ENCODE measurements at places on chromosomes 12 and 14.

DNA sequence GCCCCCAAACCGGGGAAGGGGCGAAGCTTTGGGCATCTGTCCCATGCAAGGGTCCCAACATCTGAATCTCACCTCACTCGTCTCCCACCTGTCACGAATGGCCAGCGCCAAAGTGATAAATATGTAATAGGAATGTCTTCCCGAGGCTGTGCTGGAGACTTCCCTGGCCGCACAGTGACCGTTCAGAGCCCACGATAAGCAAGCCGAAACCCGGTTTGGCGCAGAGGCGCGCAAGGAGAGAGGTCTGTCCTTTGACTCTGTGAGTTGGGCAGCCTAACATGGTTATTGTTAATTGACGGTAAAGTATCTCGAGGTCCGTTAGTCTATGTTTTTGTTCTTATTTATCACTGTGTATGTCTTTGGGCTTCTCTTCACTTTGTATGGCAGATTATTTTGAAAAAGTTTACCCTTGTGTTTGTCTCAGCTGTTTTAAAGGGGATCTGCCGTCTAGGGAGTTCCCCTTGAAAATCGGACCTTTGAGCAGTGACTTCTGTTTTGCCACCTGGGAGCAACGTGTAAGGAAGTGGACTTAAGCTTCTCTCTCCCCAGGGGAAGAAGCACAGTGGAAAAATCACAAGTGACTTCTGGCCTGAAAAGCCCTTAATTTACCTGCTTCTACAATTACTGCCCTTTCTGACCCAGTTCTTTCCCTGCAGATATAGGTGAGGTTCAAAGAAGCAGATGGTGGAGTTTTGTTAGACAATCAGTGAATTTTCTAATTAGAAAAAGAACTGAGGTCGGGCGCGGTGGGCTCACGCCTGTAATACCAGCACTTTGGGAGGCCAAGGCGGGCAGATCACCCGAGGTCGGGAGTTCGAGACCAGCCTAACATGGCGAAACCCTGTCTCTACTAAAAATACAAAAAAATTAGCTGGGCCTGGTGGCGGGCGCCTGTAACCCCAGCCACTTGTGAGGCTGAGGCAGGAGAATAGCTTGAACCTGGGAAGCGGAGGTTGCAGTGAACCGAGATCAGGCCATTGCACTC lies 1.1 kb upstream of the TM9SF1 start:
- peak; percentile 55 for DNase-seq

DNA sequence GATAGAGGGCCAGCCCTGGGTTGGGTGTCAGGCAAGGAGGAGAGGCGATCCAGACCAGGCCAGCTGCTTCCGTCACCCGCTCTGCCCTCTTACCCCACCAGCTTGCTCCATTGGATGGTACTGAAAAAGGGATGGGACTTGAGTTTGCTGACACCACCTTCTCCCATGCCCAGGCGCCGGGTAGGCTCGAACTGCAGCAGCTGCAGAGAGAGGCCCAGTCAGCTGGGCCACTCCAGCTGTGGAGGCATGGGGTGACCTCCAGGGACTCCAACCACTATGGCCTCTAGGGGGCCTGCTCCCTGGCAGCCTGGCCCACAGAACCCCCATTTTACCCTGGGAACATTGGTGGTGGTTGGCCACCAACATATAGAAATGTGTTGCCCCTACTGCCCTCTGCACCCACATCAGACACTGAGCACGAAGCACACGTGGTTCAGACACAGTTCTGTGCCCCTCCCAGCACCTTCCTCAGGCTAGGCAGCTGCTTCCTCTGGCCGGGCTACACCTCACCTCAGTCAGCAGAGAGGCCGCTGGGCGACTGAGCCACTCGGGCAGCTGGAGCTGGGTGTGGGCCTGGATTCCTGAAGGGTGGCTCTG lies 16.0 kb downstream of the RPS6KL1 start:
- no peak for DNase-seq

DNA sequence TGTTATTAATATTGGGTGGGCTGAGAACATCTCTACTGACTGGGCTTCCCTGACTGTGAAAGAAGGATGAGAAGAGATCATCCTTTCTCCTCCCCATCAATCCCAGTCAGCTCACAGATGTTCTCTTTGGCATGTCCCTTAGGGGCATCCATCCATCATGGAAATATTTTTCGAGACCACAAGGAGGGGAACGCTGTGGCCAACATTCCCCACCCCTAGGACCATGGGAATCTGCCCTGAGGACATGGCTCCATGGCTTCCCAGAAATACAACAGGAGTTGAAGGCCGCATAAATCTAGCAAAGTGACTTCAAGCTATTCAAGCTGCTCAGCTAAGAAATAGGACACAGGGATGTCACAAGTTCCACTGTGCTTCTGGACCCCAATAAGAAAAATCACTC lies 456.8 kb downstream of the MED13L start:
- DNase-seq: no peak

DNA sequence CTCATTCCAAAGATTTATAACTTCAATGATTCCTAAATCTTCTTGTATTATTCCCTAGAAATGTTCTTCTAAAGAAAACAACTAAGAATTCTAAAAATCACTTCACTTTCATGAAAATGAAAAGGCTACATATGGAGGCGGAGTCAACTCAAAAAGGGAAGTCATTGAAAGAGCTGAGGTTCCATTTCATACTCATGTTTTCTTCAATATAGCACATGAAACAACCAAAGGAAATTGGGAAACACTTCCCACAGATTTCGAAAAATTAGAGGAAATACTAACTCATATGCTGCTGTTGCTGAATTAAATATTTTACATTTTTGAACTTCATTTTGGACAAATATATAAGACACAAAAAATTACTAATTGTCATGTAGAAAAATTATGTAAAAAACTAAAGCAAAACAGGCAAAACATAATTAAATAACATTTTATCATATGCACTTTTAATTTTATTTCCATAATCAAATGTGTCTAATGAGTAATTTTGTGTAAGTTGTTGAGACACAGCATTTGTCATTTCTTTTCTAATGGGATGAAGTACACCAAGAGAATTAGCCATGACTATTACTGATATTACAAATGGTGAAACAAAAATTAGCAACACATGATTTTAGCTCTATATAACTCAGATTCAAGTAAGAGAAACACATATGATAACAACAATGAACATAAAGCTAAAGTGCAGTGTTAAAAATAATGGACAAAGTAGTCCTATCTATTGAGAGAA lies at the start of gene CD163:
TSS of gene CD163 (minus strand) at position 92 of the 730 bp plus-strand sequence. CDS start at position 5, 87 bp downstream.
- DNase-seq: peak; percentile 60

DNA sequence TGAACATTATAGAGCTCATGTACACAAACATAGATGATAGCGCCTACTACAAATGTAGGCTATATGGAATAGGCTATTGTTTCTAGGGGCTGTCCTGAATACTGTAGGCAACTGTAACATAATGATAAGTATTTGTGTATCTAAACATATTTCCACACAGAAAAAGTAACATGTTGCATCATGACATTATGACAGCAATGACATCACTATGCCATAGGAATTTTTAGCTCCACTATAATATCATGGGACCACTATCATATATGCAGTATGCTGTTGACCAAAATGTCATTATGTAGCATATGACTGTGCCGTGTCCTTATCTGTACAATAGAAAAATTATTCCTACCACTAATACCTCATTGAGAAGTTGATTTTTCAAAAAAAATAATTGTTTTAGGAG lies 96.7 kb upstream of the SSTR1 start:
- DNase-seq: no peak

DNA sequence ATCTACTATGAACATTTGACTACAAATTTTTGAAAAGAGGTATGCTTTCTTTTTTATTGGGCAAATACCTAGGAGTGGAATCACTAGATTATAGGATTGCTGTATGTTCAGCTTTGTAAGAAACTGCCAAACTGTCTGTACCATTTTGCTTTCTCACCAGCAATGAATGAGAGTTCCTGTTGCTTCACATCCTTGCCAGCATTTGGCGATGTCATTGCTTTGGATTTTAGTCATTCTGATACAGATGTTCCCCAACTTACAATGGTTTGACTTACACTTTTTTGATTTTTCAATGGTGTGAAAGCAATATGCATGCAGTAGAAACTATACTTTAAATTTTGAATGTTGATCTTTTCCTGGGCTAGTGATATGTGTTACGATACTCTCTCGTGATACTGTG lies 328.7 kb downstream of the RAD51B start:
- no peak for DNase-seq

DNA sequence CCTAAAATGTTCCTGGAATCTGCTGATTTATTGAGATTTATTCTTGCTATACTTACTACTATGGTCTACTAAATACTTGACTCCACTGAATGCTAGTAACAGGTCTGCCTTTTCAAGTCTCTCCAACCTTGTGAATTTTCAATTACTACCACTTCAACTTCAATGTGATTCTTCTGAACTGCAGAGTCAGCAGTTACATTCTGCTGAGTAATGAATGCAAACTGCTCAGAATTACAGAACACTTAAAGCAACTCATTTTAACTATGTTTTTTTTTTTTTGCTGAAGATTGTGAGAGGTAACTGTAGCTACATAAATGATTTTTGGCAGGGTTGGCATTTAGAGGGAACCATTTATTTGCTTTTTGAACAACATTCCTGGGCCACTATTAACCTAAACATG lies 41.8 kb downstream of the ARF6 start:
- no peak for DNase-seq

DNA sequence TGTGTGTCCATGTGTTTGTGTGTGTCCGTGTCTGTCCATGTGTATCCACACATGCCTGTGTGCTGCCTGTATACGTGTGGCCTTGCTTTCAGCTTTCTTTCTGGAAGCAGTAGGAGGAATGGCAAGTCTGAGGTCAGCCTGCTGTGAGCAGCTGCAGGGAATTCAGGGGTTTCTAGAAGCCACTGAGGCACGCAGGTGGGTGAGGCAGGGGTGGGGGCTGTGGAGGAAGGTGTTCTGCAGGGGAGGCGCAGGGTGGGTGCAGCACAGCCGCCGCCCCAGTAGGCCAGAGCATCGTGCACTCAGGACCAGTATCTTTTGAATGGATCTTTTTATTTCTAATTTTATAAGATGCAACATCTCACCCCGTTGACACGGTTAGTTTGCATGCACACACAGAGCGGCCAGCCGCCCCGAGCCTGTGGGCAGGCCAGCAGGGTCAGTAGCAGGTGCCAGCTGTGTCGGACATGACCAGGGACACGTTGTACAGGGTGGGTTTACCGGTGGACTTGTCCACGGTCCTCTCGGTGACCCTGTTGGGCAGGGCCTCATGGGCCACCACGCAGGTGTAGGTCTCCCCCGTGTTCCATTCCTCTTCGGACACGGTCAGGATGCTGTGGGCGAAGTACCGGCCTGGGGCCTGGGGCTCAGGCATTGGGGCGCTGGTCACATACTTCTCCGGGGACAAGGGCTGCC lies 327.7 kb downstream of the TMEM121 start:
- no peak for DNase-seq

- peak; percentile 82 for DNase-seq
Measured at GRCh38 chr12:111757361-111758119, 9.2 kb upstream of the ALDH2 start.

DNA sequence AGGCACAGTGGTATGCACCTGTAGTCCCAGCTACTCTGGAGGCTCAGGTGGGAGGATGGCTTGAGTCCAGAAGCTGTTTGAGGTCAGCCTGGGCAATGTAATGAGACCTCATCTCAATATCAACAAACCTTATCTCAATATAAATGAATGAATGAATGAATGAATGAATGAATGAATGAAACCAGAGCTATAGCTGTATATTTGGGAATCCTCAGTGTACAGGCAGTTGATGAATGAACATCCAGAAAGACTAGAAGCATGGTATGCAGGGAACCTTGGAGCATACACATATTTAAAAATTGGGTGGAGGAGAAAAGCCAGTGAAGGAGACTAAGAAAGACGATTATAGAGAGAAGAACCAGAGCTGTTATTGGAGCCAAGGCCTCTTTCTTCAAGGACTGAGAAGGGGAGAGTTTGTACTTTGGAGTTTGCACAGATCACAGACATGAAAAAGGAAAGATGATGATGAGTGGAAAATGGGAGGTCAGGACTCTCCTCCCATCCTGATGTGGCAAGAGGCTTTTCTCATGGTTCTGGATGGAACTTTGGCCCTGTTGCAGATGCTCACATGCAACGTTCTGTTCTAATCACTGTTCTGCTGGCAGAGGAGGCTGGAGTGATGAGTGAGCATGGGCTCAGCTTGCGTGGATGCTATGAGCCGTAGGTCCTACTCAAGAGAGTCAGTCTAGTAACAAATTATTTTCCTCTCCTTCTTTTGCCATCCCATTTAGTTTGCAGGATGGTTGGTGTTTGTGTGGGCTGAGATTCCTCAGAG lies 114.4 kb downstream of the PRKCH start:
- DNase-seq: no peak

GRCh38 chr14:48391661-48392060 lies 716.3 kb upstream of the MDGA2 start:
- no peak for DNase-seq

DNA sequence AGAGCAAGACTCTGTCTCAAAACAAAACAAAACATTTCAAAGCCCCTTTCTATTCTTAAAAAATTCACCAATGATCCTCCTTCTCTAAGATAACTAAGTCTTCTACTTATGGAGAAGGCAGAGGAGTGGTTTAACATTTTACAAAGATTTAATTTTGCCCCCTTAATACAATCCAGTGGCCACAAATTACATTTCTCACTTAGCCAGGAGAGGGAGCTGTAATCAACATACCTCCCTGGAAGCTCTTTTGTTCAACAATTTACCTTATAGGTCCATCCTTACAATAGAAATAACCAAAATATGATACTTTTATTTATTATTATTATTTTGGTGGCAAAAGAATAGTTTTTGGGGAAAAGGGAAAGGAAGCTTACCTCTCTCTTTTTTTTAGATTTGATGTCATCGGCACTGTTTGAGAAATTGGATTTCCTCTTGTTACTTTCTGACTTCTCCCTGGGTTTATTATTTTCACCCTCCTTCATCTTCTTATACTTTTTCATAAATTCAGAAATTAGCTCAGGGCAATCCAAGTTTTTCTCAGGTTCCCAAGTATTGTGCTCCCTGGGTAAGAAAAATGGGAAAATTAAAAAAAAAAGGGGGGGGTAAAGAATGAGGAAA lies 28.1 kb downstream of the CBX5 start:
- DNase-seq: peak; percentile 54

DNA sequence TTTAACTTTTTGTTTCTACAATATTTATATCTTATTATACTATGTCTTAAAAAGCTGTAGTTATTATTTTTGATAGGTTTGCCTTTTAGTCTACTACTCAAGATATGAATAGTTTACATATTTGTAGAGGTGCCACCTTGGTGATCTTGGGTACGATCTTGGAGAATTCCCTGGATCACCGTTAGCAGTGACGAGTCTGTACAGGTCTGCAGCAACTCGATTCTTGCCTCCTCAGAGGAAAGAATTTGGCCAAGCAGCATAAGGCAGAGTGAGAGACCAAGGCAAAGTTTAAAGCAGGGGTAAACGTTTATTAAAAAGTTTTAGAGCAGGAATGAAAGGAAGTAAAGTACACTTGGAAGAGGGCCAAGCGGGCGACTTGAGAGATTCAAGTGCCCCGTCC lies 3.1 kb upstream of the TCTN2 start:
- no peak for DNase-seq

GRCh38 chr12:25241167-25242020 lies 9.3 kb downstream of the KRAS start:
- peak; percentile 85 for DNase-seq
